ENCODE measurements at places on chromosomes 4 and X.

GRCh38 chr4:4704267-4704666 is 155.2 kb upstream of the MSX1 start:
- no peak for DNase-seq

DNA sequence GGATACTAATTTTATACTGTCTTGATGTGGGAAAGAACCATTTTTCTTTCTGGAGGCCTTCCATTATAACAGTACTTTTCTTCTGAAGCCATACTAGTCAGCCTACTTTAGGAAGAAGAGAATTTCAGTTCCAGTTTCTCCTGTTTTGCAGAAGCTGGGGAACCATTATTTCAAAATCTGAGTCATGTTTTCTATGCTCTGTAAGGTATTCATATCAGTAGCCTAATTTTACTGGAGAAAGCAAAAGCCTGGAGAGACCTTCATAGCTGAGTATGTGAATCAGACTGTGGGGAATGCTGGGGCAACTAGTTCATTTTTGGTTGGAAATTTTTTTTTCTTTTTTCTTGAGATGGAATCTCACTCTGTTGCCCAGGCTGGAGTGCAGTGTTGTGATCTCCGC is 22.4 kb downstream of the AFF1 start:
- no peak for DNase-seq

DNA sequence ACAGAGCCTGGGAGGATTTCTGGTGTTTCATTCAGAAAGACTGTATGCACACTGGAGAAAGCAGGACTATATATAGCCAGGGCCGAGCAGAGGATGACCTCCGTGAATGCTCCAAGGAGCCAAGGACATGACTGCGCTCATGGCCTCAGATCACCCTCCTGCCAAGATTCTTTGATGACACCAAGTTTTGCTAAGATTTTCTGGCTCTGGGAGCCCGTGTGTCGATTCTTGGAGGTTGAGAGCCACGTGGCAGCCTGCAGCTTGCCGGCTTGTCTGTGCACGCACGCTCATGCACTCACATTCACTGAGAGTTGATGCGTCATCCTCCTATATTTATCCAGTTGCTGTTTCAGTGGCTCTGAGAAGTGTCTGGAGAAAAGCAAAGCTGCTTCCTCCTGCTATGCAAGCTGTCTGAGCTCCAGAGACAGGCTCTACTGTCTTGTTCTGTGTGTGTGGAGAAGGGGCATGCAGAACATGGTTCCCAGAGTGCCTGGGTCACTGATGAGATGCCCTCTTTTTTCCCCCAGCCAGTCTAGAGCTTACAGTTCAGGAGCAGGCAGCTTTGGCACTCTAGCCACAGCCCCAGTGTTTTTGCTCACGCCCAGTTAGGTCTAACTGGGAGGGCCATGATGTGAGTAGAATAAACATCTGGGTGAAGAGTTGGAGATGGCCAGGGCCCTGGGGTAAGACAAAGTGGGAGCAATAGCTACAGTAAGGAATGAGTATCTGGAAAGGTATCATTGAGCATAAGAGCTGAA is 64.9 kb upstream of the SCOC start:
- DNase-seq, result peak; percentile 80

GRCh38 chr4:184200296-184200695 is 17.4 kb downstream of the ENPP6 start:
- DNase-seq, result no peak

DNA sequence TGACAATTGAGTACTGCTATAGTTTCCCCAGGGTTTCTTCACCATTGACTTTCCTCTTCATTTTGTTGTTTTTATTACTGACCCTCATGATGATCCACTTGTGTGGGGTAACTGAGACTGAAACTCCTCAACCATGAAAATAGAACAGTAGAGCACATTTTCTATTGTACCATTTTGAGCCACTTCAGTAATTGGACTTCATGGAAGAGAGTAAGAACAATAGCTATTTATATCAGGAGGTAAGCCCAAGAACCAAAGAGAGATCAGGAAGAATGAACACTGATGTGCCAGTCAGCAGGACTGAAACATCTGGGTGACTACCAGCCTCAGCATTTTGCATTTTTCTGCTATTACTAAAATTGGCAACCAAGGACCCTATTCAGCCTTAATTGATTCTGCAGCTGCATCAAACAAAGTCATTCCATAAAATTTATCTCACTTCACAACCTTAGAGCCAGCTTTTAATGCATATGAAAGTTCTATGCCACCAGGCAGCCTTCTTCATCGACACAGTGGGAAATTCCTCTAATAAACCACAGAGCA is 151.4 kb downstream of the BANK1 start:
- DNase-seq, result no peak

DNA sequence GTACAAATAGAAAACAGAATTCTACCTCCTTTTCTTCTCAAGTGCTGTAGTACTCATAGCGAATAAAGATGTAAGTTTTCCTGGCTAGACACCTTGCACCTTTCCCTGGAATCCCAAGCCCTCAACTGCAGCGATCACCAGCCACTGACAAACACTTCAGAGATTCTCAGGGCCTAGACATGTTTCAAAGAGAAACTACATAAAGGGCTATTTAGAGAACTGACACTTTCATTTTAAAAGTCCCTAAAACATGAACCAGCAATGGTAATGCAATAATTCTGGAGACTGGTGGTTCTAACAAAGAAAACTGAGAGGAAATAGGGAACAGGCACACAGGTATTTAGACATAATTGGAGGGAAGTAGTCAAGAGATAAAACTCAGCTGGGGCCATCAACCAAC is 35.7 kb downstream of the FANCB start:
- no peak for DNase-seq

GRCh38 chr4:81664079-81664478 is 192.4 kb upstream of the RASGEF1B start:
- no peak for DNase-seq

- no peak for DNase-seq
Measured at GRCh38 chr4:85580489-85580888, 105.5 kb downstream of the ARHGAP24 start.

DNA sequence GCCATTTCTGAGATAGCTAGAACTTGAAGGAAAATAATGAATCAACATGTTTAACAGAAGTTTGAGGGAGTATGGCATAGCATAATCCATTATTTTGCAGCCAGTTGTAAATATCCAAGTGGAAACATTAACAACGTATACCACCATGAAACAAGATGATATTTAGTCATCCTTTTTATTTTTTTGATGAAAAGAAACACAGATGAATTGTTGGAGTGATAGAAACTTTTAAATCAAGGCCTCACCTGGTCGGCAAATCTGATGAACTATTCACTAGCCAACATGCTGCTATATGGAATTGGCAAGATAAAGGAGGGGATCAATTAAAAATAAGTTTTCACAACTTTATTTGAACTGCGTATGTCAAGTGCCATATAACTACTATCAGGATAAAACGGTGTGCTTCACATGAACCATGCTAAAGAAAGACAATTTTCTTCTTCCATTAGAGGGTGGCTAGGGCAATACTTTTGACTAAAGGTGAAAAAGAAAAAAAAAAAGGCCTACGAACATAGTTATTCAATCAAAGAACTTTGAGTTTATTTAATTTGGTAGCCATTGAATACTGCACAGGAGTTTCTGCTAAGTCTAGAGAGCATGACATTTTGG is 510.7 kb downstream of the SPOCK3 start:
- DNase-seq, result no peak

DNA sequence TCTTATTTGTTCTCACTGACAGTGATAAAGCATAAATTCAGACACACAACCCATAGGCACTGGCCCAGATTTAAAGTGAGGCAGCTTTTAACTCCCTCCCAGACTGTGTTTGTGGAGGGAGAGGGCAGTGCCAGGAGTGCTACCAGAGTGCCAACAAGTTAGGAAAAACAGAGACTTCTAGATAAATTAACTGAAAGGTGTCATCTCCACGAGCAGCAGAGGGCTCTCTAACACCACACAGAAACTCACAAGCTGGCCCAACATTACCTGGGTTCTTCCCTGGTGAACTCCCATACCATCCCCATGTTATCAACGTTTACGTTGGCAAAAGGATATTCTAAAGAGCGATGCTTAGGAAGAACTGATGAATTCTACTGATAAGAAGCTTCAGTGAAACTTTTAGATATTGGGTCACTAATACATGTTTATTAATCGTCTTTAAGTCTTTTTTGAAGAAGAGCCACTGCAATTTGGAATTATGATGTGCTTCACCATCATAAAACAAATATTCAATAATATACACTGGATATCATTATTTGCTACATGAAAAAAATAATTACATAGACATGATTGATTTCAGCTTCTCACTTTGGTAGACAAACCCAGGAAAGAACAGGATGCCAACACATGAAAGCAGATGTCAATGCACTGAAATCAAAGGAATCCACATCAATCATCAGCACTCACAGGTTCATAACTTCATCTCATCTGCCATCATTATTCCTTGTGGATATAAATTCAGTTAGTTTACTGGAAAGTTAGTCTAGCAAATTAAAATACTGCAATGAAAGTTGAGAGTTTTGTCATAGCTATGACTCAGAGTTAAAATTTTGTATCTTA is 121.2 kb upstream of the NAP1L5 start:
- peak; percentile 33 for DNase-seq

- peak; percentile 79 for DNase-seq
Measured at GRCh38 chr4:83240379-83240875, 44.2 kb downstream of the COQ2 start.

- no peak for DNase-seq
Measured at GRCh38 chr4:138650929-138651448, 364.6 kb upstream of the NOCT start.

GRCh38 chr4:181528570-181529184 is 714.5 kb upstream of the TENM3 start:
- DNase-seq, result peak; percentile 44

- DNase-seq, result peak; percentile 68
Measured at GRCh38 chrX:136525738-136526606, 6.0 kb upstream of the VGLL1 start.

DNA sequence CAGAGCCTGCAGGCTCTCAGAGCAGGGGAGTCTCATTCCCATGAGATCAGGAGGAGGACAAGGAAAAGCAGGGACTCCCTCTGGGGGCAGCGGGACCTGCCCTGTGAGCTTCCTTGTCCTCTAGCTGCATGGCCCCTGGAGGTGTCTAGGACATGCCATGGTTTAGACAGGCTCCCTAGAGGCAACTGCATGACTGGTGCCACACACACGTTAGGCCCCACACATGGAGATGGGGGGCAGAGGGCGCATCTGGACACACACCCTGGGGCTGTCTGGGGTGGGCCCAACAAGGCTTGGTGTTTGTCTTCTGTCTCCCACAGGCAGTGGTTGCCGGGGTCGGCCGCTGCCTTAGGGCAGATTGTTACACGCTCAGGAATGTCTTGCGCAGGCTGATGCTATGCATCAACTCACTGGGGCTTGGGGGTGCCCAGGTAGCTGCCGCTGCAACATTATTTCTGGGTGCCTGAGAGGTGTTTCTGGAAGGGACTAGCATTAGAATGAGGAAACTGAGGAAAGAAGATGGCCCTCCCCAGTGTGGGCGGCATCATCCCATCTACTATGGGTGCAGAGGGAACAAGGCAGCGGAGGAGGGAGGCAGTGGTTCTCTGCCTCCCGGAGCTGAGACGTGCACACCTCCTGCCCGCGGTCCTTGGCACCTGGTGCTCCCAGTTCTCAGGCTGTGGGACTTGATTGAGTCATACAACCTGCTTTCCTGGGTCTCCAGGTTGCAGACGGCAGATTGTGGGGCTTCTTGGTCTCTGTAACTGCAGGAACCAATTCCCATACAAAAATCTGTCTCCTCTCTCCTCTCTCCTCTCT is 32.1 kb upstream of the GPR78 start:
- no peak for DNase-seq
